Cortex of kidney (tissue), 1 donor: ENCODE measurements at places on chromosomes 7 and 10.

DNA sequence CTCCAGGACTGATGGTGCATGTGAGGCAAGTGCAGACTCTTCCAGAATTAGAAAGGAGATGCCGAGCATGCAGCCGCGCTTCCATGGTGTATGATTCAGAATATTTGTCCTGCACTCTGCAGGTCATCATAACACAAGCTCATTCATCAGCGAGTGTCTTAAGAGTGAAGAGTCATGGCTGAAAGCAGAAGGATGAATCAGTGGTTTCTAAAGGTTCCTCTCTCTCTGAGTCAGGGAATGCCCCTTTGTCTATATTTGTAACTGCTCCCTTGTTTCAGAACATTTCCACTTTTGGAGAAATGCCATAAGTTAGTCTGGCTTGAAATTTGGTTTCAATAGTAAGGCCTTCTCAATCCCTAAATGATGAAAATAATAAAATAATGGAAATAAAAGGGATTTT lies 52.3 kb downstream of the HECW1 start:
- no peak for DNase-seq

GRCh38 chr7:70113536-70113935 lies 515.3 kb downstream of the AUTS2 start:
- no peak for DNase-seq

DNA sequence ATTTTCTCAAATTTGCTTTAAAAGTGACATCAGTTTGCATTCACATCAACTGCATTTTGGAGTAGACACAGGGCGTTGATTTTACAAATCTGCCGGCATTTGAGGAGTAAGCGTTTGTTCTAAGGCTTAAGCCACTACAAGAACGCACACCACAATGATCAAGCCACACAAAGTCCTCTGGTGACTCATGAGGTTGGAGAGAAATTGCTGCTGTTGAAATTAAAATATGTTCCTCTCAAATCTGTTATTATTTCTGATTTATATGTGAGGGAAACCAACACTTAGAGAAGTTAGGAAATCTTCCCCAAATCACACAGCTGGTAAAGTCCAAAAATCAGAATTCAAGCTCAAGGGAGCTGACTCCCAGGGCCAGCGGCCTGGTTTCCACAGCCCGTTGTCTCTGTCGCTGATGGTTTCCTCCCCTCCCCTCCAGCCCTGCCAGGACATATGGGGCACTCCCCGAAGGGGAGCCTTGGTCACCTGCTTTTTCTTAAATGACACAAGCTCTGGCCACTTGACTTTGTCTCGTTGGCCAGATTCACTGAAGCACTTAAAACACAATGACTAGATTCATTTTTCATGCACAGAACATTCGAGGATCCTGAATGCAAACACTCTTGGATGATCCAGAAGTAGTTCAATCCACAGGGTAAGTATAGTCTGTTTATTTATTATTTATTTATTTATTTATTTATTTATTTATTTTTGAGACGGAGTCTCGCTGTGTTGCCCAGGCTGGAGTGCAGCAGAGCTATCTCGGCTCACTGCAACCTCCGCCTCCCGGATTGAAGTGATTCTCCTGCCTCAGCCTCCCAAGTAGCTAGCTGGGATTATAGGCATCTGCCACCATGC lies 29.2 kb upstream of the KLF6 start:
- DNase-seq: no peak

DNA sequence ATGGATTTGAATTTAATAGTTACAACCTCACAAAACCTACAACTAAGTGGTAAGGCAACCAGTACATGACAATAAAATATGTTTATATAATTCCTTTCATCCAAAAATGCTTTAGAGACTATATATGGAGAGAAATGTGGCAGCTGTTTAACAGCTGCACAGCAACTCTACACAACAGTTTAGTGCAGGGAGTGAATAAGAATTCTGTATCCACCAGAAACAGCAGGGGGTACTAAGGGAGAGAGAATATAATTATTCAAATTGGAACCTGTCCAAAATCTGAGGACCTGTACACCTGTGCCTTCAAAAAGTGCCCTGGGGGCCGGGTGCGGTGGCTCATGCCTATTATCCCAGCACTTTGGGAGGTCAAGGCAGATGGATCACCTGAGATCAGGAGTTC lies 49.6 kb downstream of the POLL start:
- DNase-seq: no peak

- no peak for DNase-seq
Observed at GRCh38 chr10:77176232-77176631, 461.4 kb downstream of the KCNMA1 start.

- DNase-seq: no peak
Observed at GRCh38 chr10:77377678-77378352, 259.8 kb downstream of the KCNMA1 start.

DNA sequence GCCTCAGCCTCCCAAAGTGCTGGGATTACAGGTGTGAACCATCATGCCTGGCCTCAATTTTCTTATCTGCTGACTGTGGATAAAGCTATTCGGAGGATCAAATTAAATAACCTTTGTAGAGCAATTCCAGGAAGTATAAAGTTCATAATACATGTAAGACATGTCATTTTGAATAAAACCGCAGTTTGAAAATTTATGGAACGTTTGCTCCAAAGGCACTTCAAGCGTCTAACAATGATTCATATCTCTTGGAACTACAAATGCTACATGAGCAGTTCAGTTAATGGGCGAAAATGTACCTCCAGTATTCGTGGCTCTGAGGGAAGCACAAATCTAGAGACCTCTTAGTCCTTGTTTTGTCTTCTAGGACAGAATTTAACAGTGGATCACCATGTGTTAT lies 190.3 kb downstream of the GALNT17 start:
- DNase-seq: no peak

DNA sequence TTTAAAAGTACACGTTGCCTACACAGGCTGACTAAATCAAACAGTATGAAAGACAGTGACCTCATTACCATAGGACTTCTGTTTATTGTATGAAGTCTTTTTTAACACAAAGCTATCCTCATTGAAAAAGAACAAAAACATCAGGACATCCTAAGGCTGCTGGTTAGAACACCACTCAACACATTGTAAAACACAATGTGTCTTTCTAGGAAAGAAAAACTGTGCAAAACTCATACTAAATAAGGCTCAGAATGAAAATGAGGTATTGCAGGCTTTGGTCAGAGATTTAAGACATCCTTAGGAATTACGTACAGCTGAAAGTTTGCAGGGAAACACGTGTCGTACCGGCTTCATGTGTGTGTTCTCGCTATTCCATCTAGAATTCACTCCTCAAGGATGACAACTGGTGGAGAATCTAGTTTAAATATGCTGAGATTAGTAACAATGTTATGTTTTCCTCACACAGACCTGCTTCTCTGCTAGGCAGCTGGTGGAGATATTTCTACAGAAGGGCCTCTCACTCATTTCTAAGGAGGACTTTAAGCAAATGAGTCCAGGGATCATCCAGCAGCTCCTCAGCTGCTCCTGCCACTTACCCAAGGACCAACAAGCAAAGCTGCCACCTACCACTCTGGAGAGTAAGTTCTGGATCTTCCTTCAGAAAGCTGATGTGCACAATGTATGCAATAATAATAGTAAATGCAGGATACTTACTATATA lies 29.3 kb downstream of the SLC39A12 start:
- no peak for DNase-seq

- DNase-seq: no peak
Observed at GRCh38 chr10:95309958-95310357, 19.2 kb upstream of the PDLIM1 start.

GRCh38 chr10:31170636-31171035 lies 139.0 kb upstream of the ZNF438 start:
- no peak for DNase-seq

GRCh38 chr10:97517778-97518300 lies 19.1 kb downstream of the UBTD1 start:
- no peak for DNase-seq

- DNase-seq: no peak
Observed at GRCh38 chr7:74420006-74420405, 33.7 kb upstream of the GTF2IRD1 start.

- no peak for DNase-seq
Observed at GRCh38 chr10:102311025-102311420, 65.7 kb downstream of the GBF1 start.

DNA sequence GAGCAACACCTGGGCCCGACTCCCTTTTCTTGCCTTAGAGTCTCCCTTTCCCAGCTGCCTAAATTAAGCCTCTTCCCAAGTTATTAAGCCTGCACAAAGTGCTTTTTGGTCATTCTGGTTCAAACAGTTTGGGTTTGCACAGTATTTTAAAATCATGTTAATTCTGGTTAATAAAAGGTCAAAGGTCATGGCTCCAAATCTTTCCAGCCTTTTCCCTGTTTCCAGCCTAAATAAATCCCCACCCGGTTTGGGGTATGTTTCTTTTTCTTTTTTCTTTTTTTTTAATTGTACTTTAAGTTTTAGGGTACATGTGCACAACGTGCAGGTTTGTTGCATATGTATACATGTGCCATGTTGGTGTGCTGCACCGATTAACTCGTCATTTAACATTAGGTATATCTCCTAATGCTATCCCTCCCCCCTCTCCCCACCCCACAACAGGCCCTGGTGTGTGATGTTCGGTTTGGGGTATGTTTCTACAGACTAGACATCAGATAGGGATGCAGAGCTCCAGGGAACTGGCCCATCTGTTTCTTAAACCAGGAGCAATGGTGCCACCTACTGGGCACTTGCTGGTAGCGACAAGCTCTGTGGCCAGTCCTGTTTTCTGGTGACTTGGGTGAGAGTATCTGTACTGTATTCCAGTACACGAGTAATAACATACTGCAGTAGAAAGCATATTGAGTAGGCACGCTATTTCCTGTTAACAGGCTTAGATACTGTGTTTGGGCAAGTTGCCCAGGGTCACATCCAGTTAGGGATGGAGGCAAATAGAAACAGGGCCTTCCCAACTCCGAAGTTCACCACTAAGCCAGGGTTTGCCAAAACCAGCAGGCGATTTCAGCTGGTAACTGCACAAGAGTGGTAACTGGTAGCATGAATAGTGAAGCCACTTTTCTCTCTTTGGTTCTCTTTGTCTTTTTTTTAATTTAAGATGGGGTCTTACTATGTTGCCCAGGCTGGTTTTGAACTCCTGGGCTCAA lies 60.6 kb upstream of the TRIM8 start:
- DNase-seq: no peak

DNA sequence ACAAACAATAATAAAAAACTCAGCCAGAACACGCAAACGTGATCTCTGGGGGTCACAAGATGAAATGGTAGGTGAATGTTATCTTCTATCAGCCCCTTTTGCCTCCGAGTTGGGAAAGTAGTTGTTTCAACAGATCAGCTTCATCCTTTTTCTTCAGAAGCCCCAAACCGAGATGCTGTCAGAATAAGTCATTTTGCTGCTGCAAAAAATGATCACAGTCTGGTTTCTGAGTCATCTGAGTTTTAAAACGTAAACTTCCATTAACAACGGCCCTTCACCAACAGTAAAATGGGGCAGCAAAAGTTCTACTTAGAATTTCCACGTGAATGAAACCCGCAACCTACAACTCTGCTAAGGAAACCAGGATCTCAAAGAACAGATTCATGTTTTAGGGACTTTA lies 44.9 kb downstream of the JCAD start:
- DNase-seq: no peak

GRCh38 chr7:68929781-68930261 lies 668.5 kb upstream of the AUTS2 start:
- no peak for DNase-seq

DNA sequence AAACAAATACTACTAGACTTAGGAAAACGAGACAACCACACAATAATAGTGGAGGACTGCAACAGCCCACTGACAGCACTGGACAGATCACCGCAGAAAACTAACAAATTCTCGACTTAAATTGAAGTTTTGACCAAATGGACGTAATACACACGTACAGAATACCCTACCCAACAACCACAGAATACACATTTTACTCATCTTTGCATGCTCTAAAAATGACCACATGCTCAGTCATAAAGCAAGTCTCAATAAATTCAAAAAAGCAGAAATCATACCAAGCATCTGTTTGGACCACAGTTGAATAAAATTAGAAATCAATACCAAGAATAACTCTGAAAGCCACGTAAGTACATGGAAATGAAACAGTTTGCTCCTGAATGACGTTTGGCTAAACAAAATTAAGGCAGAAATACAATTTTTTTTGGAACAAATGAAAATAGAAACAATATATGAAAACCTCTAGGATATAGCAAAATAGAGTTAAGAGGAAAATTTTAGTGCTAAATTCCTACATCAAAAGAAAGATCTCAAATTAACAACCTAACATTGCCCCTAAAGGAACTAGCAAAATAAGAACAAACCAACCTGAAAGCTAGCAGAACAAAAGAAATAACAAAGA lies 30.6 kb downstream of the MAPK8 start:
- no peak for DNase-seq

- DNase-seq: no peak
Observed at GRCh38 chr10:62437696-62438095, 63.5 kb downstream of the ZNF365 start.

DNA sequence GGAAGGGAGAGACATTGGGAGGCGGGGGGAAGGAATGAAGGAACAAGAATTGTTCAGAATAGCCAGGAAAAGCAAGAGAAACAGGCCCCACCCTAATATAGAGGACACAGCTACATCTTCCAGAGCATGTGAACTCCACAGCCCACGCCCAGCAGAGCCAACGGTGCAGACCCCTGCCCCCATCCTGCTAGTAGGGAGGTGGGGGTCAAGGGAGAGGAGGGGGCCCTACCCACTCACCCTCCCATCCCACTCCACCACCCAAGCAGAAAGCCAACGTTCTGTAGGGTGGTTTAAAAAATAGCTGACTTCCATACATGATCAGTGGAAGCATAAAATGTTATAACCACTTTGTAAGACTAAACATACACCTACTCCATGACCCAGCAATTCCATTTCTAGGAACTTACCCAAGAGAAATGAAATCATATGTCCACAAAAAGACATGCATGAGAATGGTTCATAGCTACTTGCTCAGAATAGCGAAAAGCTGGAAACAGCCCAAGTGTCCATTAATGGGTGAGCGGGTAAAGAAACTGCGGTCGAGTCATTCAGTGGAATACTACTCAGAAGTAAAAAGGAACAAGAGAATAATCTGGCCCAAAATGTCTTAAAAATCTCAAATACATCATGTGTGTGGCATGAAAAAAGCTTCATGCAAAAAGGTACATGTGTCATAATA lies 31.8 kb downstream of the CTBP2 start:
- DNase-seq: no peak

DNA sequence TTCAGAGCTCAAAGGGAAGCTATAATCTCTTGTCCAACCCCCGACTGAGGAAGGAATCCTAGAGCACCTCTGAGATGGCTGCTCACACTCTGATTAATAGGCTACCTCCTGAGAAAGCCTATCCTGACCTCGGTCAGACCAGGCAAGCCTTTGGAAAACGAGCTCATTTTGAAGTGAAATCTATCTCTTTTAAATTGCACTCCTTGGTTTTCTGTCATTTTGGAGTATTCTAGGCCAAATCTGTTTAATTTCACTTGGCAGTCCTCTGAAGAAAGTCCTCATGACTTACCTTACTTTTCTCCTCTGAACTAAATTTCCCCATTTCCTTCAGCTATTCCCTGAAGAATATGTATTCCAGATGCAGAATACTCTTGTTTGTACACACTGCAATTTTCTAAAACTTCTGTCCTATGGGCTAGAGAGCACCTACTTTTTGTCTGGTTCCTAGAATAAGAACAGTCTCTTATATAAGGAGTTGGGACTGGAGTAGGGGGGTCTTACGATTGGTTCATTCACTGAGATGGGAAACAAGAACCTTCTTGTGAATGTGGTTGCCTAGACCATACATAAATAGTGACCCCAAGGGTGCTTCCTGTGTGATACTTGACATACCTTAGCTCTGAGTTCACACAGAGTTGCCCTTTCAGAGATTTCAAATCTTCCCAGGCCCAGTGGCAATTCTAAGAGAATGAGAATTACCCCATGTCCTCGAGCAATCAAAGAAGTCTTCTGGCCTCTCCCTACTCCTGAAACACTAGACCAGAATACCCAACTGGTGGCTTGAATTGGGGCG lies 31.9 kb upstream of the HPS1 start:
- no peak for DNase-seq
